ENCODE measurements at places on chromosomes 1 and 21. TPM values are rescaled to one million over a fixed set of nuclear protein-coding genes. Genes with fewer than 3 reads are reported as not detected.

- no peak overlapping the region for H3K4me3 ChIP-seq
- DNase-seq = no peak
- H3K27me3 ChIP-seq = no peaks in the 10 kb centered on the region
- H3K27ac ChIP-seq = no peak overlapping the region
These were observed 21.3 kb downstream of the RAB3B start for GRCh38 chr1:51969038-51969705.

- no peak overlapping the region for H3K4me3 ChIP-seq
- no peaks in the 10 kb centered on the region for H3K27me3 ChIP-seq
- no peaks in the 10 kb centered on the region for H3K36me3 ChIP-seq
- no peak for DNase-seq
- H3K27ac ChIP-seq = no peak overlapping the region
- H3K4me1 ChIP-seq = no peaks in the 10 kb centered on the region
These were observed 85.3 kb downstream of the LEPR start for GRCh38 chr1:65505547-65506300.

- H3K27ac ChIP-seq = no peak overlapping the region
- no peaks in the 10 kb centered on the region for H3K36me3 ChIP-seq
- no peak for DNase-seq
- no peaks in the 10 kb centered on the region for H3K4me1 ChIP-seq
- no peak overlapping the region for H3K4me3 ChIP-seq
These were observed 117.7 kb upstream of the DSCAM start for GRCh38 chr21:40964691-40965090.

DNA sequence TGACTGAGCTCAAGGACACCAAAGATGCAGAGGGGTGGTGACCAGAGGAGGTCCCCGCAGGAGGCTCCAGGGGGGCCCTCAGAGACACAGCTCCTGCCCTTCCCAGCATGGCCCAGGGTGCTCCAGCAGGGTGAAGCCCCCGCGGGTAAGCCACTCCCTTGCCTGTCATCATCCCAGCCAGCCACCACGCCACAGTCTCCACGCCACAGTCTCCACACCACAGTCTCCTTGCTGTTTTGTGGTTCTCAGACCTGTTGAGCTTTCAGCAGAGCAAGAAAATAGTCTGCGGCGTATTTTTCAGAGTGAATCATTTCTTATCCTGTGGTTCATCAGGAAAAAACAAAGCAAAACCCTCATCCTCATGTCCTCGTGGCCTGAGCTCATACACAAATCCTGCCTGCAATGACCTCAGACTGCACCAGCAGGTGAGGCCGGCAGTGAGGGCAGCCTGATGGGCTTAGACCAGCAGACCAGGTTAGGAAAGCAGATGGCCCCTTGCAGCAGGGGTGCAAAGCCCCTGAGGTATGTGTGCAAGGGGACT is 25.7 kb upstream of the ABCG1 start:
- no peaks in the 10 kb centered on the region for H3K27me3 ChIP-seq
- DNase-seq = peak; percentile 86
- peaks cover 46% of the 10 kb centered on the region for H3K4me1 ChIP-seq
- peak overlapping the region; percentile 38 for H3K27ac ChIP-seq
- H3K4me3 ChIP-seq = peak overlapping the region; percentile 15
- H3K36me3 ChIP-seq = no peaks in the 10 kb centered on the region

- peak; percentile 21 for DNase-seq
- no peak overlapping the region for H3K27ac ChIP-seq
- H3K36me3 ChIP-seq = no peaks in the 10 kb centered on the region
- H3K4me1 ChIP-seq = no peaks in the 10 kb centered on the region
These were observed 15.7 kb upstream of the RCAN1 start for GRCh38 chr21:34630536-34631143.

DNA sequence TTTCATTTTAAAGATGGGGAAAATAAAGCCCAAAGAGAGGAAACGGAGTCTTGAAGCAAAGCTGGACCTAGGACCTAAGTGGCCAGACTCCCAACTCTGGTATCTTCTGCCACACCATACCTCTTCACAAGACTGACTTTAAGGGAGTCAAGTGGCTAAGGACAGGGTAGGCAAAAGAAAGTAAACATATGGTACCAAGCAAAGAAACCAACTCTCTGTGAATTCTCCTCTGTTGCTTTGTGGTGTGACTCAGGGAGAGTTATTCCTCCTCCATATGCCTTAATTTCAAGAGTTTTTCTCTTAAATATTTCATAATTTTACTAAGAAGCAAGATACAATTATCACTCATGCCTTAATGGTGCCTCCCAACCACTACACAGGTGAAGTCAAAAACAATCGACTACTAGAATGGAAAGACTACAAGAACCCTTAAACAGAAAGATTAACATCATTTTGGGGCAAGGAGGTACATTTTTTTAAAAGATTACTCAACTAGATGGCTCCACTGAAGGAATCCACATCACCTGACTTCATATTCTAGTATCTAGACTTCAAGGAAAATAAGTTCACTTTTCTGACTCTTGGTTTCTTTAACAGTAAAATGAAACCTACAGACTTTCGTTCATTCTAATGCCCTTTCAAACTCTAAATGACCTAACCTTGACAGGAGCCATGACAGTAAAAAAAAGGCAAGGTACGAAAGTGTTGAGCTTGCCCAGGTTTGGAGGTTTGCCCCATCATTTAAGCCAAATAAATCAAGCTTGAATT is 44.2 kb downstream of the LUZP1 start:
- no peak for DNase-seq
- no peak overlapping the region for H3K4me3 ChIP-seq
- H3K27ac ChIP-seq = peak overlapping the region; percentile 70
- H3K27me3 ChIP-seq = no peaks in the 10 kb centered on the region

DNA sequence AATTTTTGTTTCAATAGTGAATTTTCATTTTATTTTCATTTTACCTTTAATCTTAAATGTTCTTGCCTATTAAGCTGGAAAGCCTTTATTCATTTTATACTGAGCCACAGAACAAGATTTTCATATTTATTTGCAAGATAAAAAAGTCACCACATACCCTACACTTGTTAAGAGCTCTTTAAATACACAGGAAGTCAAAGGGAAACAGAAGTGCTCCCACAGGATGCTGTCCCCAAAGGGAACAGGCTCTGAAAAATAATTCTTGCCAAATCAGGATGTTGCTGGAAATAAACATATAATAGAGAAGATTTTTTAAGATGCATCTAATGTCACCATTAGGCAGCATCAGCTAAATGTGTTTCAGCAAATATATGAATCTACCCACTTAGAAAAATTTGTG is 113.6 kb downstream of the VAV3 start:
- no peak for DNase-seq
- H3K27me3 ChIP-seq = no peaks in the 10 kb centered on the region
- H3K4me3 ChIP-seq = no peak overlapping the region
- H3K4me1 ChIP-seq = peaks cover 3% of the 10 kb centered on the region

DNA sequence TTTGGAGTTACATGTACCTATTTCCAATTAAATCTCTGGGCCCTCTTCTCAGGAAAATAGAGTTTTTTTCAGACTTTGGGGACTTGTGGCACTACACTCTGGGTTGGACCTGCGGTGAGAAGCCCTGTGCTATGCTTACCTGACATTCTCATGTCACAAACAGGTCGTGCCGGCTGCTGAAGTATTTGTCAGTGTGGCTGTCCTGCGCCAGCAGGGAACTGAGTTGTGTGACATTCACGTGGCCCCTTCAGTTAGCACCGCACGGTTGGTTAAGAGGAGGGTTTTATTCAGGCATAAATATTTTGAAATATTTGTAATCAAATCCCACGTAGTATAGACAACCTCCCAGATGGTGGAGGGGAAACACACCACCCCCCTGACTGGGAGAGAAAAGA is 6.3 kb upstream of the COL6A2 start:
- DNase-seq = no peak
- no peaks in the 10 kb centered on the region for H3K27me3 ChIP-seq
- H3K4me3 ChIP-seq = no peak overlapping the region

GRCh38 chr21:41095983-41096382 is 72.0 kb upstream of the BACE2 start:
- H3K27me3 ChIP-seq = peaks cover 2% of the 10 kb centered on the region
- H3K27ac ChIP-seq = no peak overlapping the region
- no peak overlapping the region for H3K4me3 ChIP-seq
- no peaks in the 10 kb centered on the region for H3K4me1 ChIP-seq
- no peak for DNase-seq

DNA sequence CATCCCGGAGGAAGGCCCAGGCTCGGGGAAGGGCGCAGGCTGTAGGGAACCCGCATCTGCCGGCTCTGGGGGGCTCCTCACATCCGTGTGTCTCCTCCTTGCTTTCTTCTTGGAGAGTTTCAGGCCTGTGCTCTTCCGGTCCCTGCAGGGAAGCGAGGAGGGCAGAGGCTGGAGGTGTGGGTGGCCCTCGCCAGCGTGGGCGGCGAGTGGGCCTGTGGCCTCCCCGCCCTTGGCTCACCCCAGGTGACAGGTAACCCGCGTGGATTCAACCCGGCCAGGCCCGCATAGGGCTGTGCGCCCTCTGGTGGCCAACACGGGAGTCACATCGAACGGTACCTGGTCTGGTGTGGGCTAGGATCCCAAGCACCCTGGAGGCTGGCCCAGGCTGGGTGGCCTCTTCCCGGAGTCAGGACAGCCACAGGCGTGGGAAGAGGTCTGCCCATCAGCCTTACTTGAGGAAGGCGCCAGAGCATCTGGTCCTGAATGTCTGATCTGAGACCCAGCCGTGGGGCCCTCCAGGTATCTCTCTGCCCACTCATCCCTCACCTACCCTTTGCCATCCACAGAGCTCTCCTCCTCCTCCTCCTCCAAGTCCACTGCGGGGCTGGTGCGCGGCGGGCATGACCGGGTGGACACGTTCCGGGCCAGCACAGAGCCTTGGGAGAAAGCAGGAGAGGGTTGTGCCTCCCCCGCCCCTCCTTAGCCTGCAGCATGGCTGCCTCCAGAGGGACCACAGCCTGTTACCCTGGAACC is 9.6 kb upstream of the TNFRSF25 start:
- no peak overlapping the region for H3K4me3 ChIP-seq
- H3K36me3 ChIP-seq = no peaks in the 10 kb centered on the region
- peaks cover 6% of the 10 kb centered on the region for H3K4me1 ChIP-seq
- peak; percentile 82 for DNase-seq

GRCh38 chr1:232515706-232516105 is 114.2 kb downstream of the SIPA1L2 start:
- no peak overlapping the region for H3K27ac ChIP-seq
- no peak for DNase-seq
- H3K36me3 ChIP-seq = peaks cover 10% of the 10 kb centered on the region
- H3K27me3 ChIP-seq = peaks cover 5% of the 10 kb centered on the region
- no peak overlapping the region for H3K4me3 ChIP-seq

- no peak overlapping the region for H3K4me3 ChIP-seq
- DNase-seq = no peak
- no peaks in the 10 kb centered on the region for H3K27me3 ChIP-seq
- H3K4me1 ChIP-seq = peaks cover 47% of the 10 kb centered on the region
- H3K27ac ChIP-seq = no peak overlapping the region
These were observed 280.1 kb downstream of the PTPRC start for GRCh38 chr1:198918920-198919319.

GRCh38 chr1:16210581-16210980 is 1.9 kb downstream of the ARHGEF19 start:
- DNase-seq = no peak
- H3K27ac ChIP-seq = no peak overlapping the region
- H3K4me1 ChIP-seq = peaks cover 8% of the 10 kb centered on the region
- H3K36me3 ChIP-seq = no peaks in the 10 kb centered on the region
- H3K4me3 ChIP-seq = no peak overlapping the region

DNA sequence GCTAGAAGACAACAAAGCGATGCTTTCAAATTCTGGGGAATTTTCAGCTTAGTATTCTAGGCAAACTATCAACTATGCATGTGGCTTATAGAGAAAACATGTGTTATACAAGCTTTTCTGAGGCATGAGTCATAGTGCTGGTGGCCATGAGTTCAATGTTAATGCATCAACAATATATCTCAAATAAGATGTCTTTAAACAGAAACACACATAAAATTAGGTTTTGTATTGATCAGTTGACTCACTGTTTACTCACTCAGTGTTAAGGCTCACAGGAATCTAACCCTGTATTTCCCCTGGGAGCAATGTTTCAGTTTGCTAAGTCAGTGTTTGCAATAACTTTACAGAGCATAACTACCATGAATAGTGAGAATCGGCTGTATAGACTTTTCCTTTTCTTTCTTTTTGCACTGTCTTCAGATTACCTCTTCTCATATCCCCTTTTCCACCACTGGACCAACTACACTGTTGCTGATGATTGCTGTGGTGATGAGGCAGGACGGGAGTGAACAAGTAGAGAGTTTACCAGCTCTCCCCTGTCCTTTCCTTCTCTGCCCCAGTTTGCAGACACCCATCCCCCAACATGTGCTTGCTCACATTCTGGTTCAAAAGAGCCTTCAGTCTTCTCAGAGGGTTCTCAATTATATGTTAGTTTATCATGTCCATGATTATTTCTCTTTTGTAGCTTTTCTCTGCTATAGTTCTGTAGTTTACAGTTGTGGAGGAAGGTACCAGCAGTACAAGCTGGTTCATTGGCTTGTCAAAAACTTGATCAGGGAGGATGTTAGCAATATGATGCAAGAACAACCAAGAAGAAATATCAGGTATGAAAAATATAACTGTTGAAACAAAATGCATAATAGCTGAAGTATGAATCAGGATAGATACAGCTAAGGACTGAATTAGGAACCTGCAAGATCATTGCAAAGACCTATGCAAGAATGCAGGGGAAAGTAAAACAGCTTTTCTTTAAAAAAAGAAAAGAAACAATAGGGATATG is 23.9 kb downstream of the CD2 start:
- peaks cover 46% of the 10 kb centered on the region for H3K4me1 ChIP-seq
- H3K27ac ChIP-seq = peak overlapping the region; percentile 89
- no peaks in the 10 kb centered on the region for H3K27me3 ChIP-seq
- H3K36me3 ChIP-seq = peaks cover 64% of the 10 kb centered on the region
- peak overlapping the region; percentile 41 for H3K4me3 ChIP-seq
- DNase-seq = no peak

DNA sequence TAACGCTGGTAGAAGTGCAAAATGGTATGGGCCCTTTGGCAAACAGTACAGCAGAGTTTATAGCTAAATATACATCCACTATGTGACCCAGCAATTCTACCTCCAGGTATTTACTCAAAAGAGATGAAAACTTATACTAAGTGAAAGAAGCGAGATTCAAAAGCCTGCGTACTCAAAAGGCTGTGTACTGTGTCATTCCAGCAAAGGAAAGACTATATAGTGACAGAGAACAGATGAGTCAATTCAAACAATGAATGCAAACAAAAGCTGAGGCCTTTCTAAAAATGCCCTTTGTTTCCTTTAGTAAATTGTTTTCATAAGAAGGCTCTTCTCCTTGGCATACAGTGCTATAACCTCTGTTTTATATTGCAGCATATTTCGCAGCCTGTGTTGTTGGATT is 268.8 kb upstream of the CSF3R start:
- no peak for DNase-seq
- no peak overlapping the region for H3K27ac ChIP-seq
- H3K36me3 ChIP-seq = no peaks in the 10 kb centered on the region
- H3K27me3 ChIP-seq = peaks cover 6% of the 10 kb centered on the region
- no peaks in the 10 kb centered on the region for H3K4me1 ChIP-seq
- H3K4me3 ChIP-seq = no peak overlapping the region

GRCh38 chr21:42254083-42254482 is 35.1 kb downstream of the ABCG1 start:
- no peaks in the 10 kb centered on the region for H3K27me3 ChIP-seq
- no peaks in the 10 kb centered on the region for H3K36me3 ChIP-seq
- no peak overlapping the region for H3K27ac ChIP-seq
- peaks cover 7% of the 10 kb centered on the region for H3K4me1 ChIP-seq

TNFRSF1B gene
- 211 TPM for total RNA-seq

SPATA46 gene
- total RNA-seq = not detected

ACTN2 gene
- total RNA-seq = 0.17 TPM

OR2T34 gene
- total RNA-seq = not detected

TFF2 gene
- total RNA-seq = not detected

MROH7 gene
- not detected for total RNA-seq

TOE1 gene
- total RNA-seq = 23.1 TPM

SSX2IP gene
- 10.9 TPM for total RNA-seq

LCE3D gene
- total RNA-seq = not detected

SPRR4 gene
- not detected for total RNA-seq

OLIG2 gene
- not detected for total RNA-seq

All from activated CD4-positive, alpha-beta memory T cell treated with anti-CD3 and anti-CD28 coated beads for 36 hours (primary cell).